ENCODE measurements at places on chromosomes 3 and 15. TPM values are rescaled to one million over a fixed set of nuclear protein-coding genes. Genes with fewer than 3 reads are reported as not detected.

The KLF15 gene
- total RNA-seq, result 1.2 TPM

The SMAD6 gene
- 3.5 TPM for total RNA-seq

The B3GALNT1 gene
- 2.3 TPM for total RNA-seq

The TIMP4 gene
- 0.42 TPM for total RNA-seq

The ANKRD63 gene
- total RNA-seq, result not detected

DNA sequence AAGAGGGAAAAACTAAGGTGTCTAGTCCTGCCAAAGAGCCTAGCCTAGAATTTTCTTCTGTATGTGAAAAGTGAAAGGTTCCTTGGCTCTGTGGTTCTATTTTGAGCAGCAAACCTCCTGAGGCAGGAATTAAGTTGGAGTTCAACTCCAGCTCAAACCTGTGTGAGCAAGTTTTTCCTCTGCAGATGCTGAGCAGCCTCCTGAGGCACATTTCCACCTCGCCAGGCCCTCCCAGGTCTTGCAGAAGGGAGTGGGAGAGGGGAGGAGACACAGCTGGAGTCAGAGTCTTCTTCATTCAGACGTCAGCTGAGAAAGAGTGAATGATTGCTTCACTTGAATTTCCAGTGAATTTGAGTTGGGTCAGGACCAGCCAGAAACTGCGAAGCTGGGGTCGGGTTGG lies 69.5 kb upstream of the ETV5 start:
- no peak for DNase-seq

GRCh38 chr3:120404876-120405275 lies 45.9 kb downstream of the FSTL1 start:
- no peak for DNase-seq

GRCh38 chr3:46512191-46512749 lies 14.5 kb downstream of the RTP3 start:
- no peak for DNase-seq

DNA sequence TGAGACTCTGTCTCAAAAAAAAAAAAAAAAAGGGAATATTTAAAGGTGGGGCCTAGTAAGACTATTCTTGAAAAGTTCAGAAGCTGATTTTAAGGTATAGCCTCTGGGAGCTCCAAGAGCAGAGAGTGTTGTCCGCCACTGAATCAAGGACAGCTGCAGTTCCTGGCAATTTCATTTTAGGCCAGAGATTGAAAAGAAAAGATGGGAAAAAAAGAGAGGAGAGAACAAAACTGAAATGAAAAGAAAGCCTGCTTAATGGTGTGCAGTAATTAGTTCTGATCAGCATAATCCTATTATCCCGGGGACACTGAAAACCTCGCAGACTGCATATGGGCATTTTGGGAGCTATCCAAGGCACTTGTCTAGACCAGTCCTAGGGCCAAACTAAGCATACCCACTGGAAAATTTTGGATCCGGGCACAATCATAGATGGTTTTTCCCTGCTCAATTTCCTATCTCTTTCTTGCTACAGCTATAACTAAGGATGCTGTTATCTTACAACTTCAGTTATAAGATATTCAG lies 43.2 kb downstream of the EHHADH start:
- DNase-seq, result no peak

DNA sequence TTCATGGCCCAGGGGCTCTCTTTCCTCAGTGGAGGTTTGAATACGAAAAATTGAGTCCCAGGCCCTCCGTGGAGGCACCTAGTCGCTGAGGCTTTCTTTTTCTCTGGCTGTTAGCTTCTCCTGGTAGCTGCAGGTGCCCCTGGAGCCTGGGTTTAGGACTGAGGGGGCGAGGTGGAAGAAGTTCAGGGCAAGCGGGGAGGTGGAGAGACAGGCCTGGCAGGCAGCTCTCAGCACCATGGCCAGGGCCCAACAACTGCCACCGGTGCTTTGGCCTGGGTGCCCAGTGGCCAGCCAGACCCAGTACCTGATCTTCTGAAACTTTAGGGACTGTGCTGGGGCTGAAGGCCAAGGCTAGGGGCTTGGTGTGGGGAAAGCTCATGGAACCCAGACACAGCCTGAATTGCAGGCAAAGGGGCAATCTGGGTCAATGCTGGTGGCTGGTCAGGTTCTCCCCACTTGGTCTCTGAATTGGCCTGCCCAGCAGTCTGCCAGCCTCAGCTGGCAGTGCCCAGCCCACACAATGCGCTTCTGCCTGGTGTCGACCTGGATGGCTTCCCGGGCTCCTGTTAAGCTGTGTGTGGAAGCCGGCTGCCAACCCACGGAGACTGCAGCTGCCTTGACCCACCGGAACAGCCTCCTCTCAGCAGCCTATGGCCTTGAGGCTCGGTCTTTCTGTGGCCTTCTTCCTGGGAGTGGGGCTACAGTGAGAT lies 30.3 kb upstream of the POLG start:
- DNase-seq, result peak; percentile 26

DNA sequence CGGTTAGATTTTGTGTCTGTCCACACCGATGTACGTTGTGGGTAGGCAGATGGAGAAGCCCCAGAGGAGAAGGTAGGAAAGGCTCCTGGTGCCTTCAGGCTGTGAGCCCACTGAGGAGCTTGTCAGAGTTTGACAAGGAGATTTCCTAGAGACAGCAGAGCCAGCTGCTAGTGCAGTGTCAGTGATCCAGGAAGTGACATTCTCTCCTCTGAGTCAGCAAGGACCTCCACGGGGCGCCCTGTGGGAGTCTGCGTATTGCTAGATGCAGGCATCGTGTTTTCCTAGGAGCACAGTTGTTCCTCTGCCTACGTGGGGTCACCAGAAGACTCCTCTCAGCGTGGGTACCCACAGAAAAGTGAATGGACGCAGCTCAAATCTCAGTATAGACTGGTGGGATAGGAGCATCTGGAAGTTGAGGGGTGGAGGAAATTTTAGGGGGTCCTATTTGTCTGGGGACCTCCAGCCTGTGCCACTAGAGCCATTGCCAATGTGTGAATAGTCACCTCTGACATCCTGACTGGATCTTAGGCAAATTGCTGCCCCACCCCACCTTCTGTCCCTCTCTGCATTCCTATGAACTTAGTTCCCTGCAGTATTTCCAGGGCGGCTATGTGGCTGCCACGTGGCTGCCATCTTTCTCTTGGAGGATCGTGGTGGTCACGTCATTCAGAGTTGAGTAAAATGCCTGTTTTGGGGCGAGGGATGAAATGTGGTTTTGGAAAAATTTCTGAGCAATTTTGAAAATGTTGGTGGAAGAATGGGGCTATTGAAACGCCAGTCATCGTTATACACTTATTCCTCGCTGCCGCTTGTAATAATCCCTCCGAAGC lies 84.8 kb upstream of the KLHL25 start:
- DNase-seq, result peak; percentile 96

GRCh38 chr15:67838789-67839332 lies 984 bp downstream of the RNU6-1 start:
- DNase-seq, result peak; percentile 51

- DNase-seq, result no peak
These were observed 183.7 kb upstream of the LRRN1 start for GRCh38 chr3:3615533-3615932.

DNA sequence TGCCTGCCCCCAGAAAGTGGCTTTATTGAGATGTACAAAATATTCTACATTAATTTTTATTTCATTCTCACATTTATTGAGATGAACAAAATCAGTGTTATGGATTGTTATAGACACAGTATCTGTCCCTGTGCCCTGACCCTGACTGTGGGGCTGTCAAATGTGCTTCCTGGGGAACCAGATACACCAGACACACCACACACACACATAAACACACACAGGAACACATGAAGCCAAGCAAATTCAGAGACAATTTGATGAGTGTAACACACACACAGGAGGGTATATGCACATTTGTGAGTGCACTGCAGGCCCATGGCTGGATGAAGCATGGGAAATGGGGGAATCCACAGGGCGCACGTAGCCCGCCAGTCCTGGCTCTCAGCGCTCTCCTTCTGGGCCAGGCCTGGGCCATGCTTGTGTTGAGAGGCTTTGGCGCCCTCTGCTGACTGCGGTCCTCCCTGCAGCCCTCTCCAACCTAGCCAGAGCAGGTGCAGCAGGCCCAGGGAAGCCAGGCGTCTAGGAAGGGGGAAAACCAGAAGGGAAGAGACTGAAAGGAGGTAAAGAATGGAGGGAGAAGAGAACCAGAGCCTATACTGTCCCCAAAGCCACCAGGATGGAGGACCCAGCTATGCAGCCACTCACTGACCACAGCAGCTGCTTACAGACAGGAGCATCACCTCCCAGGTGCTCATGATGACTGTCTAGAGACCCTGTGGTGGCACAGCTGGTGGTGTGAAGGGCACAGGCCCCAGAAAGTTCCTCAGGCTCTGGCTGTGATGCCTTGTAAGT lies 18.0 kb upstream of the LOXL1 start:
- DNase-seq, result peak; percentile 78

DNA sequence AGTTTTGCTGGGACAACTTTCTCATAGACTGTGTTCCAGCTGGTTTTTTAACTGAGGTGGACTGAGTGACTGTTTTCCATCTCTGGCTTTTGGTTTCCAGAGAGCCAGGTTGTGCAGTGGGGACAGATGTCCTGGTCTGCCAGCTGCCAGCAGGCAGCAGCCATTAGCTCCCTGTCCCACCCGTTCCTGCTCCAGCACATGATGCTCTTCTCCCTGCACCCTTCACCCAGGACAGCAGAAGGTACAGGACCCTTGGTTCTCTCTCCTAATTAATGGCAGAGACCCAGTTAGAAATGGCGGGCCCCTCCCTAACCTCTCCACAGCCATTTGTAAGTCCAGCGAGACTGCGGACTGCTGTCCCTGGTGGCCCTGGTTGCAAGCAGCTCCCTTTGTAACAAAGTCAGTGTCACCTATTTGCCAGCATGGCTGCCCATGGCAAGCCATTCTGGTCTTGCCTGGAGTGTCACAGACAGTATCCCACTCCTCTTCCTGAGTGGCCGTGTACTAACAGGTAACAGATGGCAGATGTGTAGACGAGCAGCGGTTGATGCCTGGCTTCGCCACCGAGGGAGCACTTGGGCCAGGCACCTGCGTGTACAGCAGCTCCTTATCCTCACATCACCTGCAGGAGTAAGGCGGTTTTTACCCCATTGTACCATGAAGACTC lies 148.3 kb downstream of the DNAJB8 start:
- no peak for DNase-seq

- peak; percentile 31 for DNase-seq
These were observed 7.5 kb upstream of the TM4SF1 start for GRCh38 chr3:149384911-149385321.
